Smooth muscle cell of trachea (primary cell): ENCODE measurements at places on chromosomes 5 and 9. TPM values are rescaled to one million over a fixed set of nuclear protein-coding genes. Genes with fewer than 3 reads are reported as not detected.

Gene SLC12A7
- total RNA-seq = 12.5 and 21.0 TPM in 2 replicates

Gene CERT1
- total RNA-seq = 31.4 and 43.3 TPM in 2 replicates

Gene PCDHB16
- total RNA-seq = 0.15 and 0.50 TPM in 2 replicates

Gene MOB3B
- total RNA-seq = 0.15 and 0.17 TPM in 2 replicates

Gene BRD3
- total RNA-seq = 9.7 and 10.4 TPM in 2 replicates

Gene CEL
- under 0.01 and 0.66 TPM in 2 replicates for total RNA-seq

Gene CCNO
- 0.17 TPM in 1 of 2 replicates, not detected in the other for total RNA-seq

Gene PCDHGA8
- total RNA-seq = 3.9 and 5.6 TPM in 2 replicates

Gene CER1
- not detected in 2 replicates for total RNA-seq

Gene GABRA6
- not detected in 2 replicates for total RNA-seq

Gene ASS1
- total RNA-seq = 44.2 and 225 TPM in 2 replicates

Gene SPATA31D4
- total RNA-seq = not detected in 2 replicates

Gene DNAJC18
- total RNA-seq = 10.9 and 12.4 TPM in 2 replicates

Gene MAP1B
- total RNA-seq = 133 and 421 TPM in 2 replicates

Gene SPAG8
- 0.99 and 1.5 TPM in 2 replicates for total RNA-seq

Gene NEUROG1
- not detected in 2 replicates for total RNA-seq

Gene CDO1
- 9.0 and 13.2 TPM in 2 replicates for total RNA-seq

Gene DMRTA1
- 1.2 and 1.3 TPM in 2 replicates for total RNA-seq

Gene C5orf46
- 0.58 TPM in 1 of 2 replicates, not detected in the other for total RNA-seq

Gene C9orf153
- 0.15 and 0.50 TPM in 2 replicates for total RNA-seq

Gene IFNB1
- not detected in 2 replicates for total RNA-seq

Gene ADGRD2
- total RNA-seq = not detected in 2 replicates

Gene GADD45G
- 3.1 TPM in 1 of 2 replicates, not detected in the other for total RNA-seq

Gene ADAMTSL1
- total RNA-seq = 93.5 and 148 TPM in 2 replicates

Gene PDE6A
- not detected in 2 replicates for total RNA-seq

Gene OBP2B
- total RNA-seq = not detected in 2 replicates

Gene NCS1
- total RNA-seq = 32.9 and 76.4 TPM in 2 replicates

Gene MYOZ3
- 0.44 and 1.5 TPM in 2 replicates for total RNA-seq

Gene DAB2IP
- 6.7 and 22.2 TPM in 2 replicates for total RNA-seq

Gene SEMA6A
- 0.44 and 0.66 TPM in 2 replicates for total RNA-seq

Gene SNCB
- total RNA-seq = 0.33 and 1.6 TPM in 2 replicates

Gene BSPRY
- total RNA-seq = not detected in 2 replicates

Gene FYB1
- total RNA-seq = under 0.01 TPM in 2 replicates

Gene NRG2
- 0.66 and 0.73 TPM in 2 replicates for total RNA-seq

Gene EPB41L4A
- total RNA-seq = 0.29 and 0.33 TPM in 2 replicates

Gene FST
- total RNA-seq = 39.2 and 73.6 TPM in 2 replicates

Gene FGFR4
- total RNA-seq = 20.1 and 36.7 TPM in 2 replicates

Gene SLC6A19
- not detected in 2 replicates for total RNA-seq

Gene PHYKPL
- total RNA-seq = 35.5 and 58.2 TPM in 2 replicates

Gene ZNF462
- total RNA-seq = 17.0 and 19.0 TPM in 2 replicates

Gene RAD50
- total RNA-seq = 26.1 and 42.8 TPM in 2 replicates

Gene SET
- 305 and 552 TPM in 2 replicates for total RNA-seq

Gene MYMK
- not detected in 2 replicates for total RNA-seq

Gene TMEM252
- total RNA-seq = not detected in 2 replicates
